Mucosa of descending colon (tissue), 3 donors: ENCODE measurements at places on chromosomes 7 and 10.

GRCh38 chr10:86782701-86783418, 26.4 kb downstream of the BMPR1A start:
- no peak for DNase-seq

DNA sequence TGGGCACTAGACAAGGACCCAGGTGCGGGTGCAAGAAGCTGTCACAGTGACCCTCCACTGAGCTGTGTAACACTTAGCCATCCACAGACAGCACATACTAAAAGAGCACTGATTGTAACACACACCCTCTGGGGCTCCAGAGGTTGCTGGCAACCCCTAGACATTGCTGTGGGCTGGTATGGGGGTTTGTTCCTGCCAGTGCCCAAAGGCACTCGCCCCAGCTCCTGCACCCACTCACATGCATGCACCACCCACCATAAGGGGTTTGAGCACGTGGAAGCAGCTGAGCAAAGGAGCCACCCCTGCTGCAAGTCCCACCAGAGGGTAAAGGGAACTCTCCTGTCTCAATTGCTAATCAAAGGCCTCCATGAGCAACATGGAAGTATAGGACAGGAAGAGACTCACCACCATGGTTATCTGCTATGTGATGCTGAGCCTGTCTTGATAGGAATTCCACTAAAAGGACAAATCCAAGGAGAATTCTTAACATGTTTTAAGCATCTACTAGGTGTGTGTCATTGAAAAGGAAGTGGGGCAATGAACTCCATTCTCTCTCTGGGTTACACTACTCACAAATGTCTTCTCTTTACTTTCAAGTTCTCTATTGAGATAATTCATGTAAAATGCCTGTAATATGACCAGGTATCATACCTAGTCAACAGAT, 103.1 kb downstream of the GFRA1 start:
- DNase-seq = no peak

GRCh38 chr10:122557516-122557915, 3.0 kb upstream of the DMBT1 start:
- DNase-seq = no peak

DNA sequence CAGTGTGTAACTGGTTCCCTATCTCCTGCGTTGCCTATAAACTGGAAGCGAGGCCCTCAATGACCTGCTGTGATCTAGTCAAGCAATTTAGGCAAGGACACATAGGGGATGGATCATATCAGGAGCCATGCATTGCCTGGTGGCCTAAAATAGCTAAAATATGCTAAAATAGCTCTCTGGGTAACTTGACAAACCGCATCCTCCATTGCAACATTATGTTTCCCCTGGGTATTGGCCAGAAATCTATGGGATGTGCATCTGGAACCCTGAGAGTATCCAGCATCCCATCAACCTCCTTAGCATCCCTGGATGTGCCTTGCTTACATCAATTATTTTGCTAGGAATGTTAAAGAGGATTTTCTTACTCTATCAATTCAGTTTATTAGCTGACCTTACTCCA, 91.7 kb upstream of the ADCY1 start:
- no peak for DNase-seq

- no peak for DNase-seq
These were observed 11.8 kb downstream of the MET start for GRCh38 chr7:116683786-116684185.

- DNase-seq = peak; percentile 39
These were observed 59.0 kb downstream of the YKT6 start for GRCh38 chr7:44259547-44260457.

DNA sequence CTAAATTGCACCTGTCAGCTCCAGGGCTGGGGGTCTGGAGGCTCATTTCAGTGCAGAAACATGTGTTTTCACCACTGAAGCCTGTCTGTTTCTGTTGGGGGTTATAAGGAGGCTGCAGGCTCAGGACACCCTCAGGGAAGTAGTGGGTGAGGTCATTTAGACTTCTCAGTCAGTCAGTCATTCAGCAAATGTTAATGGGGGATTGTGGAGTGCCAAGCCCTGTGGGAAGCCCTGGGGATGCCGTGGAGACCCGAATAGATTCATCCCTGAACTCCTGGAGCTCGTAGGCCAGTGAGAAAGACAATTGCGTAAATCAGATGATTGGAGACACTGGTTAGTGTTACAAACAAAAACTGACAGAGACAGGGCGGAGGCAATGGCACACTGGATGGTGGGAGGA, 19.2 kb downstream of the LHPP start:
- DNase-seq = no peak

DNA sequence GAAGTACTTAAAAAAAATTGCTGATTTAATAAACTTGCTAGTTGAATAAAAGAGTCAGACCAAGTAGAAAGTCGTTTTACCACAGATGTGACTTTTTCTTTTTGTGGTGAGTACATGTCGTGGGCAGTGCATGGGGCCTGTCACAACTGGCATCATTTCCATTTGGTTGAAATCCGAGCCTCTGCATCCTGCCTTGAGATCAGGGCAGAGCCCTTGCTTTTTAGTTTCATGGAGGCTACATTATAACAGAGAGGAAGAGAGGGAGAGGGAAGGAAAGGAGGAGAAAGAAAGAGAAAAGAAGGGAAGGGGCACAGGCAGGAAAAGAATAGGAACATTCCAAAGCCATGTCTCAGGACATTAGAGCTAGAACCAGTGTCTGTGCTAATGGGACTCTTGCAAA, 20.4 kb upstream of the INSYN2A start:
- DNase-seq = no peak

- no peak for DNase-seq
These were observed 8.6 kb downstream of the SLC29A4 start for GRCh38 chr7:5291301-5291700.

- DNase-seq = no peak
These were observed 12.8 kb upstream of the MMP21 start for GRCh38 chr10:125788156-125789034.

DNA sequence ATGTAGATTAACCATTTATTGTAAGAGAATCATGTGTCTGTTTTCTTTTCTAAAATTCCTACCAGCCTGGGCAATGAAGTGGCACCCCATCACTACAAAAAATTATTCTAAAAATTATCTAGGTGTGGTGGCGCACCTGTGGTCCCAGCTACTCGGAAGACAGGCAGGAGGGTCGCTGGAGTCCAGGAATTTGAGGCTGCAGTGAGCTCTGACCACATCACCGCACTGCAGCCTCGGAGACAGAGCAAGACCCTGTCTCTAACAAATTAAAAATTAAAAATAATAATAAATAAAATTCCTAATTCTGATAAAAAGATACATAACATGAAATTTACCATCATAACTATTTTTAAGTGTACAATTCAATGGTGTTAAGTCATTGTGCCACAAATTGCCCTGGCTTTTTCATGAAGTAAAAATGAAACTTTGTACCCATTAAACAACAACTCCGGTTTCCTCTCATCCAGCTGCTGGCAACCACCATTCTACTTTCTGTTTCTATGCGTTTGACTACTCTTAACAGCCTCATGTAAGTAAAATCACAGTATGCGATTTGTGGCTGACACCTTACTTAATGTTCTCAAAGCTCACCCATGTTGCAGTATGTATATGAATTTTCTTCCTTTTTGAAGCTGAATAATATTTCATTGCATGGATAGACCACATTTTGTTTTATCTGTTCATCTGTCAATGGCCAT, 20.6 kb upstream of the USP6NL start:
- peak; percentile 28 for DNase-seq

- no peak for DNase-seq
These were observed 27.3 kb downstream of the ANXA11 start for GRCh38 chr10:80177781-80178636.
